ENCODE measurements at places on chromosomes 4 and X.

DNA sequence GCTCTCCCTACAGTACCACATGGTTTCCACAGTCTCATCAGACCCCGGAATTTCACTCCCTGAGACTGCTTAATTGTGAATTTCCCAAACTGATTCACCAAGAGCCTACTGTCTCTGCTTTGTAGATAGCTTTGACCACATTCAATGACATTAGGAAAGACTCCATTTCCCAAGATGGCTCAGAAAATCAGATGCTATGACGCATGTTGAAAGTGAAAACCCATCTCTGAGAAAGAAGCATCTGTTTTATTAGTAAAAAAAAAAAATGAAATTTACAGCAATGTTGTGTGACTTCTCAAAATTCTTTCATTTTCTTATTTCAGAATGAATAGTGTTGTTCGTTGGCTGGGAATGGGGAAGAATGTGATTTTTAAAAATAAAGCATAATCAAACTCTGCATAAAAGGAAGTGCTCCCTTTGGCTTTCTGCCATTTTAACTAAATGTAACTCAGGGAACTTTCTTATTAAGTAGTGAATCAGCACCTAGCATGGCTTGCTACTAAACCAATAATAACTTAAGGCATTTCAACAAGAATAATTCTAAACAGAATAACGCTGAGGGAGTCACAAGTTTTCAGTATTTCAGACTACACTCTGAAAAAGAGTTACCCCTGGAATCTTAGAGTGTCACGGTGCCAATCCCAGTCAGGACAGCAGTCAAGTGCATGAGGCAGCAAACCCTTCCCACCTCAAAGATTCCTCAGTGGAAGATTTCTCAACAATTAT, 97.4 kb upstream of the MYOZ2 start:
- no peak for DNase-seq

DNA sequence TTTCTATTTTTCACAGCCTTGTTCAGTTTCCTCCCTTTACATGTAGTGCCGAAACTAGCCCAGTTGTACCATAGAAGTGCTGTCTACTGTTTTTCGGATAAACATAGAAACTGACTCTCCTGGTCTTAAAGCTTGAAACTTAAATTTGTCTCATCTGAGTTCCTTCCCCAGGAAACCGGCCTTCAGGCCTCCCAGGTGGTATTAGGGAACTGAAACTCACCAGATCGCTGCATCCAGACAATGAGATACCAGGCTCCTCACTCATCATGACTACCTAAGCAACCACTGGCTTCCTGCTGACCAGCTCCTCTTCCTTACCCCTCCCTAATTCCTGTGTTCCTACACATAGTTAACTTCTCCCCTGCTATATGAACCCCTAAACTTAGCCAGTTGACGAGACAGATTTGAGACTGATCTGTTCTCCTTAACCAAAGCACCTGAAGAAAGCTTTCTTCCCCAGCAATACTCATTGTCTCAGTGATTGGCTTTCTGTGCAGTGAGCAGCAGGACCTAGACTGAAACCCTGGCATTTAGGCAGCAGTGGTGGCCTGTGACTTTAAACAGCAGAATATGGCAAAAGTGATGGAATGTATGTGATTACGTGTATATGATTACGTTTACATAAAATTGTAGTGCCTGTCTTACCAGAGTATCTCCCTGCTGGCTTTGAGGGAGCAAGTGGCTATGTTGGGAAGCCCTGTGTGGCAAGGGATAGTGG, 959.1 kb upstream of the LCORL start:
- no peak for DNase-seq

DNA sequence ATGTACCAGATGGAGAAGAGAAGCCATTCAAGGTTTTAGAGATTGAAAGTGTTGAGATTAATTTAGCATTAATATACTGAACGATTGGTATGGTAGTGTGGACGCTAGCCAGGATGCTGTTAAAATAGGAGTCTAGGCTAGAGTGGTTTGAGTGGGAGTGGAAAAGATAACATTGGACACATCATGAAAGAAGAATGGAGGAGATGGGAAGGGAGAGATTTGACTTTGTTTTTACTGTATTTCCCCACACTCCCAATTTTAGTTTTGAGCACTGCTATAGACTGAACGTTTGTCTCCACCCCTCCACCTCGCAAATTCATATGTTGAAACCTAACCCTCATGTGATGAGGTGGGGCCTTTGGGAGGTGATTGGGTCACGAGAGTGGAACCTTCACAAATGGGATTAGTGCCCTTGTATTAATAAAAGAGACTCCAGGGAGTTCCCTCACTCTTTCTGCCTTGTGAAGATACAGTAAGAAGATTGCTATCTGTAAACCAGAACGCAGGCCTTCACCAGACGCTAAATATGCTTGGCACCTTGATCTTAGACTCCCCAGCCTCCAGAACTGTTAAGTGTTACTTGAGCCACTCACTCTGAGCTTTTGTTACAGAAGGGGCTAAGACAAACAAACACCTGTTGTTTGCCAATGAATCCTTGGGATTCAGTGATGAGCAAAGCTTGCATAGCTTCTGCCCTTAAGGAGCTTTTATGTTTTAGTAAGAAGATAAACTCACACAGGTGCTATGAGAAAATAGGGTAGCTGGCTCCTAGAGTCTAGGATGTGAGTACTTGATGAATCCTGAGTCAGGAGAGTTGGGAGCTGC, 25.8 kb downstream of the USP9X start:
- DNase-seq = no peak

DNA sequence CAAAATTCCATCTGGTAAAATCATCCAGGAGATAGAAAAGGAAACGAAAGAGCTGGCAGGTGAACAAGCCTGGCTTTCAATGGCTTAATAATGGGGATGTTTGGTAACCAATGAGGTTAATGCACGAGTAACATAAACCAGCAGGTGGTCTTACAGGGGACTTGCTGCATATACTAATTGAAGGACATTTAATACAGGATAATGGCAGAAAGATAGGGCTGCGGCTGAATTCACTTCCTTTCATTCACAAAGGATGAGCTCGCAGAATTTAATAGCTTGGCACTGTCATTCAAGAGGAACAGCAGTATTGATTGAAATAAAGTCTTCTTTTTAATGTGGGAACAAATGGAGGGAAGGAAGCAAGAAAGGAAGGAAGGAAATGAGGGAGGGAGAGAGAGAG, 156.3 kb upstream of the RAI2 start:
- no peak for DNase-seq

GRCh38 chr4:154614306-154614705, 1.9 kb upstream of the FGG start:
- no peak for DNase-seq

GRCh38 chr4:174496631-174497432, 25.5 kb downstream of the HPGD start:
- no peak for DNase-seq

- DNase-seq = no peak
These were observed 22.0 kb downstream of the SPARCL1 start for GRCh38 chr4:87506974-87507701.

- no peak for DNase-seq
These were observed 37.2 kb upstream of the SCRG1 start for GRCh38 chr4:173436149-173436579.
